ENCODE measurements at places on chromosomes 1 and 21. TPM values are rescaled to one million over a fixed set of nuclear protein-coding genes. Genes with fewer than 3 reads are reported as not detected.
A peak's percentile ranks its signal among the peaks of the same experiment; 100 is the strongest.

DNA sequence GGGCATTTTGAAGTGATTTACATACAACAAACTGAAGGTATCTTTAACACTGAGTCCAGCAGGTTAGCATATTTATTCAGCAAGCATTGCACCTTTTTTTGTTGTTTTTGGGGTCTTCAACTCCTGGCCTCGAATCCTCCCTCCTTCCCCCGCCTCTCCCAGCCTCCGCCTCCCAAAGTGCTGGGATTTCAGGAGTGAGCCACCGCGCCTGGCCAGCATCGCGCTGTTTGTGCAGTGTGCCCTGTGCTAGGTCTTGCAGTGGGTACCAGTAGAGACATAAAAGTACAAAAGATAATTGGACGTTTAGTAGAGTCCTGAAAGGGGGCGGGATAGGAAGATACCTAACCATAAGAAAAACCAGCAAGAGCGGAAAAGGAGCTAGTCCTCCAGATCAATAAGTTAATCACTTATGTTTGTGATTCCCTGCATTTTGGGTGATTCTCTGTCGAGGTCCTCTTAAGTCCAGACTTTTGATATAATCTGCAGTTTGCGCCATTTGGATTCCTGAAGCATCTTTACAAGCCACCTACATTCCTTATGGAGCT is 111.8 kb downstream of the OSBPL9 start:
- DNase-seq = no peak

DNA sequence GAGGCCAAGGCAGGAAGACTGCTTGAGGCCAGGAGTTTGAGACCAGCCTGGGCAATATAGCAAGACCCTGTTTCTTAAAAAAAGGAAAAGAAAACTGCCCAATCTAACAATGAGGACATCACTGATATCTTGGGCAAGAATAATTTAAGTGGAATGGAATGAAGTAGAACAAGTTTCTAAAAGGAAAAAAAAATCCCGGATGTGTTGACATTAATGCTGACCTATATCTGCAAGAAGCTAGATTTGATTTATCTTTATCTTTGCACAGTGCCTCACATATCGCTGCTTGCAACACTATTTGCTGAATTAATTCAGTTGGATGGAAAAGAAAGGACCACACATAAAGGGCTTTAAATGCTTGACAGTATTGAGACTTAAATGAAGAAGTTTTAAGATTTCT is 27.8 kb downstream of the DIPK1A start:
- peak; percentile 45 for DNase-seq

Gene HYI
- 27.5 TPM for total RNA-seq

Gene PDC
- total RNA-seq = not detected

Measured in skin of body (tissue), 3 donors.